Stimulated activated CD8-positive, alpha-beta memory T cell treated with anti-CD3 and anti-CD28 coated beads, Interleukin-4, amount 100 ng/mL, for 4 hours (primary cell): ENCODE measurements at places on chromosomes 6 and 20.

DNA sequence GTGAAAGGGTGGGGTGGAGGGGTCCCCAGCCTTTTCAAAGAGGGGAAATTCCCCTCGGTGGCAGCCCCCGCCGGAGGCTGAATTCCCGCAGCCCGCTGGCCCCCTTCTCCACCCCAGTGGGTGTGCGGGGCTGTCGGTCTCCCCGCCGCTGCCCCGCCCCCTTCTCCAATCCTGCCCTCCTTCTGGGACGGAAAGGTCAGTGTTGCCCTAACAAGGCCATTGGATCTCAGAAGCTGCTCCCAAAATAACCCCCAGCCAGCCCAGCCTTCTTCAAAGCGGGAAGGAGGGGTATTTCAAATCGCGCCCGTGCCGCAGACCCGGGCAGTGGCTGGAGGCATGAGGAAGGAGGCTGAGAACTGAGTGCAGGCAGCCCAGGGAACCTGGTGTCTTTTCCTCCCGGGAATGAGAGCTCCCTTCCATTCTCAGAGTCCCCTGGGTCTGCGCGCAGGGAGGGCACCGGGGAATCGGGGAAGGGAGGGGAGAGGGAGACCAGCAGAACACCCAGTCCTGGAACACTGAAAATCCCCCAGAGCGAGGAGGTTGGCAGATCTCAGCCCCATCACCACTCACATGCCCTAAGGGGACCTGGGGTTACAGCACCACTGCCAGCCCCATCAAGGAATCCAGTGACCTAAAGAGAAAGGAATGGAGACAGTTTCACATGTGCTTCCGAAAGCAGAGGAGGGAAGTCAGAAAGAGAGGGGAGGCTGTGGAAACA, at the start of gene JPH2:
Gene JPH2, minus strand, starts transcription at position 135 of the 718 bp plus-strand sequence. CDS start 483 bp downstream, outside the sequence.
- no peak for DNase-seq

GRCh38 chr20:49790077-49790798, 22.4 kb upstream of the SLC9A8 start:
- DNase-seq, result no peak

- DNase-seq, result no peak
Measured at GRCh38 chr20:37155987-37156386, 23.1 kb upstream of the RPN2 start.

- DNase-seq, result no peak
Measured at GRCh38 chr6:136347847-136348246, 58.2 kb upstream of the BCLAF1 start.

DNA sequence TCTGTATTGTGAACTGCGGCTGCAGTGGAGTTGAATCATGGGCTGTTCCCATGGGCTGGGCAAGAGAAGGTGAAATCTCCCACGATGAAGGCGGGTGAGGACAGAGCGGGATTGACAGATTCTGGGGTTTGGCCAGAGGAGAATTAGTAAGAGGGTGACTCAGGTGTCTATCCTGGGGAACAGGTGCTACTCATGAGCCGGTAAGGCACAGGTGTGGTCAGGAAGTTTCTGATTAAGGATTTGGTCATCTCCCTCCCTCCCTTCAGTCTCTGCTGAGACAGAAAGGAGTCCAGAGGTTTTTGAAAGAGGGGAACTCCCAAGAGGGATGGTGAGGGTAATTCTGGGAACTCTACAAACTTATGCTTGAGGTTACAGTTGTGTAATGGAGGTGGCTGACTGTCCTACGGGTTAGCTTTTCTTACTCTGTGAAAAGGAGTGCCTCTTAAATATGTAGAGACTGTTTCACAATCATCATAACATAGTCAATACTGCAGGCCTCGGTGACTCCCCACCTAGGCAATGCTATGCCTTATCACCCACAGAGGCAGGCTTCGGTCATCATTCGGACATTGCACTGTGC, 31.5 kb downstream of the SERPINB1 start:
- no peak for DNase-seq

DNA sequence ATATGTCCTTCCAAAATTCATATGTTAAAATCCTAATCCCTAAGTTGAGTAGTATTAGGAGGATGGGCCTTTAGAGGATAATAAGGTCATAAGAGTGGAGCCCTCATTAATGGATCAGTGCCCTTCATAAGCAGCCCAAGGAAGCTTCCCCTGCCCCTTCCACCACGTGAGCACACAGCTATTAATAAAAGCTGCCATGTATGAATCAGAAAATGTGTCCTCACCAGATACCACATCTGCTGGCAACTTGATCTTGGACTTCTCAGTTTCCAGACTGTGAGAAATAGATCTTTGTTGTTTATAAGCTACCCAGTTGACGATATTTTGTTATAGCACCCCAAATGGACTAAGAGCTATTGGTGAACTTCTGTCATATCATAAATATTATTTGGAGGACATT, 207.7 kb upstream of the HDDC2 start:
- DNase-seq, result no peak

- DNase-seq, result no peak
Measured at GRCh38 chr20:62063981-62064769, 1.5 kb downstream of the TAF4 start.

- no peak for DNase-seq
Measured at GRCh38 chr6:146851837-146852236, 253.1 kb downstream of the ADGB start.
